ENCODE measurements at places on chromosomes 7 and 10.

- DNase-seq = no peak
- H3K27ac ChIP-seq = no peak overlapping the region
- no peaks in the 10 kb centered on the region for H3K27me3 ChIP-seq
Measured at GRCh38 chr7:4136501-4137110, 545.5 kb upstream of the FOXK1 start.

GRCh38 chr10:124592101-124592500 is 130.5 kb downstream of the LHPP start:
- peaks cover 17% of the 10 kb centered on the region for H3K4me1 ChIP-seq
- no peak overlapping the region for H3K4me3 ChIP-seq
- no peak overlapping the region for H3K27ac ChIP-seq
- no peaks in the 10 kb centered on the region for H3K36me3 ChIP-seq

DNA sequence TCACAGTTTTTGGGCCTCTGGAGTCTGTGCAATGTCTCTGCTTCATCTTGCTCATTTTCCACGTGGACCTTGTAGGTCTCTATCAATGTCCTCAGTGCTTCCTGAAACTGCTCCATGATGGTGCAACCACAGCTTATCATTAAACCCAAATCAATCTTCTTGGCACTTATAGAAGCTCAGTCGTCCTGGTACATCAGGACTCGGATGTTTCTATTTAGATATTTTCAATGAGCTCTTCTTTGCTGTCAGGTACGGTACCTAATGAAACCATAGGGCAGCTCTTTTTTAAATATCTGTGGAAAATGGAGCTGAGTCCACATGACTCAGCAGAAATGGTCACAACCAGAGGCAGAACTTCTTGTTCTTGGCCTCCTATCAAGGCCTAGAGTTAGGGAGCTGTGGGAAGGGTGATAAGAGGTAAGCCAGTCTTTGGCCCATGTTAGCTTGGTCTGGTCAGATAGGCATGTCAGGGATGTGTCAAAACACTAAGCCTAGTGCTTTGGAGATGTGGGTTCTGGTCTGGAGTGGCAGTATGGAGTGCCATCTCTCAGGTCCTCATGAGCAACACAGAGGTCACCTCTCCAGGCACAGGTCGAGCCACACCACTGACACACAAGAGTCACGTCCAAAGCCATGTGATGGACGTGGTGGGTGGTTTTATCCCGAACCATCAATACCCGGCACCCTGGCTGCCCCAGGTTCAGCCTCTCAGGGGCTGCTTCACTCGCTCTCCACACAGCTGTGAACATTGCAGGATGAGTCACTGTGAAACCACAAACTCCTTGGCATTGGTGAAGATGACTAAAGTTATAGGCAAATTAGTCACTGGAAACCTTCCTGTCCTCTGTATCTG is 87.0 kb downstream of the TBXAS1 start:
- no peak for DNase-seq
- peaks cover 20% of the 10 kb centered on the region for H3K4me1 ChIP-seq
- H3K4me3 ChIP-seq = no peak overlapping the region
- H3K36me3 ChIP-seq = no peaks in the 10 kb centered on the region
- peak overlapping the region; percentile 86 for H3K27ac ChIP-seq

GRCh38 chr10:32326680-32327363 is 20.1 kb downstream of the EPC1 start:
- H3K27ac ChIP-seq = no peak overlapping the region
- H3K27me3 ChIP-seq = no peaks in the 10 kb centered on the region
- H3K36me3 ChIP-seq = no peaks in the 10 kb centered on the region

GRCh38 chr7:43071604-43072003 is 40.8 kb upstream of the HECW1 start:
- no peaks in the 10 kb centered on the region for H3K4me1 ChIP-seq
- no peak overlapping the region for H3K27ac ChIP-seq
- H3K36me3 ChIP-seq = no peaks in the 10 kb centered on the region
- no peak for DNase-seq

GRCh38 chr10:93090619-93091018 is 16.9 kb downstream of the CYP26A1 start:
- no peak overlapping the region for H3K27ac ChIP-seq
- no peak overlapping the region for H3K4me3 ChIP-seq
- no peaks in the 10 kb centered on the region for H3K27me3 ChIP-seq
- H3K36me3 ChIP-seq = no peaks in the 10 kb centered on the region
- no peak for DNase-seq

DNA sequence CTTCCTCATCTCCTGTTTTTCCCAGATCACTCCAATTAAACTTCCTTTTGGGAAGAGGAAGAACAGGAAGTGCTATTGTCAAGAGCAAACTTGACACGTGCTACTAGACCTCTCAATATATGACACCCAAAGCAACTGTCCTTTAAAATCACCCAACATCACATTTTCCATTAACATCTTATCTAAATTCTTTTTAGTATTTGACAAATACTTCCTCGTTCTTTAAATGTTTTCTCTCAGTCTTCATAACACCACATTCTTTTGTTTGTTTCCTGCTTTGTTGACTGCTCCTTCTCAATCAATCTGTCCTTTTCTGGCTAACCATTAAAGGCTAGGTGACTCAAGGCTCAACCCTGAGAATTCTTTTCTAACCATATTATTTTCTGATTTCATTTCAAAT is 7.1 kb upstream of the TFPI2 start:
- H3K27me3 ChIP-seq = no peaks in the 10 kb centered on the region
- no peaks in the 10 kb centered on the region for H3K36me3 ChIP-seq
- H3K4me1 ChIP-seq = peaks cover 5% of the 10 kb centered on the region
- DNase-seq = no peak
- H3K4me3 ChIP-seq = no peak overlapping the region
- H3K27ac ChIP-seq = no peak overlapping the region

DNA sequence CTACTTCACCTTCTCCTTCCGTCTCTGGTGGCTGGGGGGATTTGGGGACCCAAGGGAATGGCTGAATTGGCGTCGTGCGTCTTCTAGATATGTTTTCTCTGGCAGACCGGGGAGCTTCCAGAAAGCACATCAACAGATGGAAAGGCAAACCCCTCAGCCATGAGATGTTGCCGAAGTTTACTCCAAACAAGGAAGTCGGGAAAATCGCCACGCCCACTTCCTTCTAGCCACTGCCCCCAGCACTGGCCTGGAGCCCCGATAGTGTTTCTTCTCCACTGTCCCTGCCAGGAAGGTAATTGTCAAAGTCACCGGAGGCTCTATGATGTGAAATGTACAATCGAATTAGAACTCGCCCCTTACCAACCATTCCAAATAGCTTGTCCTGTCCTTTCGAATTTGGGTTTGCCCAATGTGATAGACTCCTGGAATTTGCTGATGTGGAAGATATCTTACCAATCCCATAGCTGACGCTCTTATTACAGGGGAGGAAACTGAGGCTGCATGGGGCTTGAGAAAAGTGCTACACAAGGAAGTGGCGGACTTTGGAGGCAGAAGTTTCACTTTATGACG is 191.0 kb downstream of the LSM5 start:
- H3K27ac ChIP-seq = no peak overlapping the region
- no peak for DNase-seq
- no peaks in the 10 kb centered on the region for H3K36me3 ChIP-seq
- peaks cover 4% of the 10 kb centered on the region for H3K4me1 ChIP-seq
- H3K4me3 ChIP-seq = peak overlapping the region; percentile 57
- no peaks in the 10 kb centered on the region for H3K27me3 ChIP-seq

GRCh38 chr7:119196183-119196582 is 971.7 kb downstream of the ANKRD7 start:
- peaks cover 4% of the 10 kb centered on the region for H3K4me1 ChIP-seq
- no peak overlapping the region for H3K4me3 ChIP-seq
- no peak overlapping the region for H3K27ac ChIP-seq
- H3K27me3 ChIP-seq = no peaks in the 10 kb centered on the region
- DNase-seq = no peak
- no peaks in the 10 kb centered on the region for H3K36me3 ChIP-seq
